Stimulated activated CD8-positive, alpha-beta memory T cell treated with anti-CD3 and anti-CD28 coated beads, Interleukin-15, amount 100 ng/mL, for 48 hours (primary cell): ENCODE measurements at places on chromosomes 16 and 17.
A peak's percentile ranks its signal among the peaks of the same experiment; 100 is the strongest.

- DNase-seq: no peak
Measured at GRCh38 chr17:68182011-68182306, 65.9 kb upstream of the AMZ2 start.

GRCh38 chr17:79612468-79613194 lies 1.8 kb upstream of the RBFOX3 start:
- DNase-seq: peak; percentile 40

GRCh38 chr17:40190197-40191021 lies 13.1 kb downstream of the RAPGEFL1 start:
- no peak for DNase-seq

DNA sequence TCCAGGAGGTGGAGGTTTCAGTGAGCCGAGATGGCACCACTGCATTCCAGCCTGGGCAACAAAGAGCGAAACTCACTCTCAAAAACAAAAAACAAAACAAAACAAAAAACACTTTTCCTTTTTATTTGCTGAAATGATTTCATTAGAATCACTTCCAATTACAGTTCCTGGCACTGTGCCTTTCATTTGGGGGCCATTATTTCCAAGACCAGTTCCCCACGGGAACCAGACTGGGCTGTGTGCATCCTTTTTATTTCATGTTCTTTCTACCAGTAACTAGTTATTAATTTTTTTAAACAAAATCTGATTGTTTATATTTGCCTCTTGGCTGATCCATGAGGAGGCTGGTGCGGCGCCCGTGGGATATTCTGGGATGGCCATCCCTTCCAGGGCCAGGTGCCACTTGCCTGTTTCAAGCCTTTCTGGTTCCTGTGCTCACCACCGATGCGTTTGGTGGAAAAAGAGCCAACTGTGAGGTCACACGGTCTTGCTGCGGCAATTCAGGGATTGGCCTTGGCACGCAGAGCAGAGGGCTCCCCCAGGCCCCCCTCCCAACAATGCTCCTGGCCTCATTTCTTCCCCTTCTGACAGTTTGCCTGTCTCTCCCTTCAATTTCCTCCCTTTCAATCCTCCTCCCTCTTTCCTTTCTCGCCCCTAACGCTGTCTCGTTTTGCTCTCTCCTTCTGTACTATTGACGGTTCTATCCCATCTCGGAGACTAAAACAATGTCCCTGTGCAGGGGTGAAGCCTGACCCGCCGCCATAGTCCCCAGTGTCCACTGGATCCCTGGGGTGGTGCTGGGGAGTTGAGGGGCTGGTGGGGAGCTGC lies 13.4 kb downstream of the UBALD1 start:
- no peak for DNase-seq

GRCh38 chr16:57562669-57563486 lies 20.4 kb downstream of the ADGRG5 start:
- DNase-seq: no peak

DNA sequence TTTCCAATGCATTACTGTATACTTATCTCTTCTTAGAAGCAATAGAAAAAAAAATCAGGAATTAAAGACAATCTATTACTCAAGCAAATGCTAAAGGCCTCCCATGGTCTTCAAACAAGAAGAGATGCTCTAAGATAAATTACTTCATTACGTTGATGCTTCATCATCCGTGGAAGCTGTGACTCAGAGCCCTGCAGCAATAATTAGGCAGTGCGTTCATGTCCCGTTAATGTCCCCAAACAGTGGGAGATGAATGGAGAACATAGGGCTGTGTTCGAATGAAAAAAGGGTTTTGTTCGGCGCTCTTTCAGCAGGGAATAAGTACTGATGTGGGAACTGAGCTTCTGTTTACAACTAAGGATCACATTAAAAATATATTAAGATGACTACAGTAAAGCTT lies 15.9 kb upstream of the PDXDC1 start:
- no peak for DNase-seq

- no peak for DNase-seq
Measured at GRCh38 chr17:19418251-19418992, 7.4 kb downstream of the RNF112 start.

- no peak for DNase-seq
Measured at GRCh38 chr16:75477680-75478473, 13.4 kb upstream of the TMEM170A start.

DNA sequence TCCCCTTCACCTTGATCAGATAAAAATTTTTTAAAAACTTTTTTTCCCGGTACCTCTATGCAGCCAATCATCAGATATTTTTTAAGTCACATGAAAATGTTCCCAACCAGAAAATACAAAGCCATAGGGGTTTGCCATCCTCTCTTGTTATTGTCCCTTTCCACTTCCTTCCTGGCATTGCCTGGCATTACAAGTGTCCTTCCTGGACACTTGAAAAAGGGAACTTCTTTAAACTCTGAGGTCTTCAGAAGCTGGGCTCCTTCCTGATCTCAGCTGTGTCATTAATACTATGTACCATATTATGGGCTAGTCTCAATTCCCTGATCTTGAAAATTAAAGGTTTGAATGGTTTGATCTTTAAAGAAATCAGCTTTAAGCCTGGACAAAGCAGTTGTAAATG lies 64.9 kb downstream of the TEX14 start:
- no peak for DNase-seq

DNA sequence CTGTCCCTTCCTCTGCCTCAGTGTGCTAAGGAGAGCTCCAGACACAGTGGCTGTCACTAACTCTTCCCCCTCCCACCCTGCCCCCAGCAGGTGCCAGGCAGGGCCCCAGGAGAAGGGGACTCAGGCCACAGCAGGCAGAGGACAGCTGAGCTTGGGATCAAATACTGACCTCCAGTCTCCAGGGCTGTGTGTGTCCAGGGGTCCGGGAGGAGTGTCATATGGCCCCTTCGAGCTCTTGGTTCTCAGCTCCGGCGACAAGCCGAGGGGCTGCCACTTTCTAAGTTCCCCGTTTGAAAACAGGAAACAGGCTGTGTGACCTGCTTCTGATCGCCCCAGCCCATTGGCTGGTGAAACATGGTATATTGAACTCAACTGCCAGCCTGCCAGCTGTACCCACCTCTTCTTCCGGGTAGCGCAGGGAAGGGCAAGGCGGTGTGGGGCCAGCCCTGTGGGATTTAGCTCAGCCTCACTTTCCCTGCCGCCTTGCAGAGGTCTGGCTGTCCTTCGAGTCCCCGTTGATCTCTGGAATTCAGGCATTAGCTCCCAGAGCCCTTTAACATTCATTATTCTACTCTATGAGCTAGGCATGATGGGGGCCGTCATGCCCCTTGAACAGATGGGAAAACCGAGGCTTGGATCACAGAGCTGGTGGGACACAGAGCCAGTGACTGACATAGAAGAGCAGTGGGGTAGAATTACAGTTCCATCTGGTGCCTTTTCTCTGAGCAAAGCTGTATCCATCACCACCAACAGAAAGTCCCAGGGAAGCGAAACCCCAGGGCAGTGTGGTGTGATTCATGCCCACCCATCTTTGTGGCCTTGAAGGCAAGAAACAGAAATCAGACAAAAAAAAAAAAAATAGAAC lies at the start of gene SNX20:
SNX20 (minus strand) TSS at position 292 of the 865 bp plus-strand sequence. CDS start 3,786 bp downstream, outside the sequence.
- peak; percentile 54 for DNase-seq

- no peak for DNase-seq
Measured at GRCh38 chr17:37094391-37094790, 145.6 kb downstream of the AATF start.

DNA sequence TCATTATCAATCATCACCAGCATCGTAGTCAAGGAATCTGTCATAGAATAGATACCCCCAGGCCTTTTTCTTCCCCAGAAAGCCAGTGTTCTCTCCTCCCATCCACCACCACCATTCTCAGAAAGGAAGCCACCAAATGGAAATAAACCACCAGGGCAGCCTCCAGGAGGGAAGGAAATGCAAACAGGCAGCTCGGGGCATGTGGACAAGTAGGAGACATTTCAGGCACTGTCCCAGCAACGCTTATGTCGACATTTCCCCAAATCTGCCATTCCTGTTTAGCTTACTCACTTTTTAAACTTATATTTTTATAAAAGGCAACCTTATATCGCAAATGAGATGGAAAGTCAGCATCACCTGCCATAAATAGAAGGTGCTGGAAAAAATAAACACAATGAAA lies 15.8 kb downstream of the EMP2 start:
- DNase-seq: no peak

- no peak for DNase-seq
Measured at GRCh38 chr16:2436110-2436509, 6.9 kb downstream of the CCNF start.

- no peak for DNase-seq
Measured at GRCh38 chr17:8145811-8146210, 6.4 kb downstream of the PER1 start.

GRCh38 chr17:6536053-6536452 lies 20.3 kb downstream of the PITPNM3 start:
- DNase-seq: no peak

DNA sequence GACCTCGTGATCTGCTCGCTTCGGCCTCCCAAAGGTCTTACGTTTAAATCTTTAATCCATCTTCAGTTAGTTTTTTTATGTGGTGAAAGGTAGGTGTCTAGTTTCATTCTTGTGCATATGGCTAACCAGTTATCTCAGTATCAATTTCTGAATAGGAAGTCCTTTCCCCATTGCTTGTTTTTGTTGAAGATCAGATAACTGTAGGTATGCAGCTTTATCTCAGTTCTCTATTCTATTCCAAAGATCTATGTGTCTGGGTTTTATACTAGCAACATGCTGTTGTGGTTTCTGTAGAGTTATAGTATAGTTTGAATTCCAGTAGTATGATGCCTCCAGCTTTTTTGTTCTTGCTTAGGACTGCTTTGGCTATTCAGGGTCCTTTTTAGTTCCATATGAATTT lies 65.2 kb downstream of the TNFRSF13B start:
- DNase-seq: no peak

DNA sequence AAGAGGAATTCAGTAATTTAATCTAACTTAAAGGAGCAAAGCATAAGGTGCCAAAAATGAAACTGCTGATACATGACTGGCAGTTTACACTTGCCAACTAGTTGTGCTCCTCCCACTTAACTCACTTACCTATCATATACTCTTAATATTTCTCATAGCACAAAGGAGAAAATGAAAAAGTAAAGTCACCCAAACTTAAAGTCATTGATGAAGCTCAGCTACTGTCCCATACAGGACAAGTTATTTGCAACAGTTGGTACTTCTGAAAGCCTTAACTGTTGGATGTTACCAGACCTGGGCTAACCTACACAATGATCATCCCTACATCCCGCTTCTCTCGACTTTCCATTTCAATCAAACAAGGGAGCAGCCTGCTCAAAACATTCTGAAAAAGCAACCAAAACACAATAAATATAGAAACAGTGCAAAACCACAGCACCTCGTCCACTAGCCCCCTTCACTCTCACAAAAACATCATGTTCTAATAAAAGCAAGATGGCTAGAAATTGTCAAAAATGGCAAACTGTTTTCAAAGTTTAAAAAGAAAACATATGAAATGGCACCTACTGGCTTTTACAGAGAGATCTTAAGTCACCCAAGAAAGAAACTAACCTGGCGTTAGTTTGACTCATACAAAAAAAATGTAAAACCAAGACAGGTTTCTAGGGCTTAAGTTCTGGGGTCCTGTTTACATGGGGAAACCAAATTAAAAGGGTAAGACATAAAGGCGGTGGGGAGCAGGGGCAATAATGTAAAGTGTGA lies 868 bp downstream of the MED13 start:
- no peak for DNase-seq

- peak; percentile 12 for DNase-seq
Measured at GRCh38 chr17:6753006-6753445, 2.8 kb upstream of the XAF1 start.

GRCh38 chr17:59828478-59828760 lies 64.3 kb downstream of the TUBD1 start:
- DNase-seq: no peak
